ENCODE measurements at places on chromosomes 4 and X.

- DNase-seq: no peak
Observed at GRCh38 chrX:120794525-120794975, 81.1 kb downstream of the CT47B1 start.

DNA sequence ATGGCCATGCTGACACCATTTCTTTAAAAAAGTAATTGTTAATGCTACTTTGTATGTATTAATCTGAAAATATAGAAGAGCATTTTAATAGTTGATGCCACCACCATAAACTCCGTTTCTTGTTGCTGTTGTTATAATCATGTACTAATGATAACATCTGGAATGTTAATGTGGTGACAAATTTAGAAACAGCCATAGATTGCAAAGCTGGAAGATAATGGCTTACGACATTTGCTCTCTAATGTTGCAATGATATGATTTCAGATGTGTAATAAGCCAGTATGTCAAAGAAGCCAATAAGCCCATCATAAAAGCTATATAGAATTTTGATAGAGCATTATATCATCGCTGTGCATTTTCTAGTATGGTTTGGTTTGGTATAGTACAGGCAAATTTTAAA lies 579.4 kb upstream of the ZFP42 start:
- no peak for DNase-seq

- DNase-seq: no peak
Observed at GRCh38 chr4:56026596-56026995, 77.9 kb downstream of the CEP135 start.

DNA sequence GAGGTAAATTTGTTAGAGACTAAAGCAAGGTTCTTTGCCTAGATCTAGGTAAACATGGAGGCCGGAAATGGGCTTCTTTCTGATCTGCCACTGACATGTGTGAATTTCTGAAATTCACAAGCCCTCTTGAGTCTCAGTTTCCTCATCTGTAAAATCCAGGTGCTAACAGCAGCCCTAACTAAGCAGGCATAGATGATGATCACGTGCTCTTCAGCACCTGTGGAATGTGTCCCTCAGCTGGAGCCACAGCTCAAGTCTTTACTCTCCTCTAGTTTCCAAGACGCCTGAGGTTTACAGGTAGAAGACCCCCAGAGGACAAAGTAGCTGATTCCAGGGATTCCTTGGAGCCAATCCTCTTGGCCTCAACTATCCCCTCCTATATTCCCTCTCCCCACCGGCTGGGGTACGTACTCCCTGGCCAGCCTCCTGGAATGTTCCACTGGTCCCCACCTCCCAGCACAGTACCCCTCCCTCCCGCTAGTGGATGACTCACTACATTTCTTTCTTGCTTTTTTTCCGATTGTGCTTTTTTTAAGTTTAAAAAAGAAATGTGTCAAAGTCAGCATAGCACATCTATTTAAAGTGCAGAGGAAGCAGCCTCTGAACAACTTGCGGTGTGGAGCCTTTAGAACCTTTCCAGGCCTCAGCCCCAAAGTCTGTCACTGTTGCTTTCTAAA lies 98.4 kb downstream of the PHKA2 start:
- DNase-seq: no peak

DNA sequence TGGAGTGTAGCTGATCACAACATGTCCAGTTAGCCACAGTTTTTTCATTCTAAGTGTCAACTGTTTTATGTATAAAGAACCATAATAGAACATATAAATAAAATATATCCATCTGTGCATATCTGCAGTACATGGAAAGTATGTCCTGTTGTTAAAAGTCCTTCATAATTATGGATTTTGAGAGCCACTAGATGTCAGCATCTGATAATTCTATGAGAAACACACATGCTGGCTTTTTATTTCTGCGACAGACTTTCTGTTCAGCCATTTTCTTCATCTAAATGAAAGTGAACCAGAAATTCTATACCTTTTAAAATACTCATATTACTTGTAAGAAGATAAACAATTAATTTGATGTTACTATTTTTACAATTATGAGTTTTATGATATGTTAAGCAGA lies 251.5 kb downstream of the GPM6A start:
- DNase-seq: no peak

GRCh38 chr4:60885011-60885410 lies 315.1 kb upstream of the ADGRL3 start:
- DNase-seq: no peak

GRCh38 chr4:66571145-66571695 lies 900.9 kb upstream of the EPHA5 start:
- DNase-seq: no peak

DNA sequence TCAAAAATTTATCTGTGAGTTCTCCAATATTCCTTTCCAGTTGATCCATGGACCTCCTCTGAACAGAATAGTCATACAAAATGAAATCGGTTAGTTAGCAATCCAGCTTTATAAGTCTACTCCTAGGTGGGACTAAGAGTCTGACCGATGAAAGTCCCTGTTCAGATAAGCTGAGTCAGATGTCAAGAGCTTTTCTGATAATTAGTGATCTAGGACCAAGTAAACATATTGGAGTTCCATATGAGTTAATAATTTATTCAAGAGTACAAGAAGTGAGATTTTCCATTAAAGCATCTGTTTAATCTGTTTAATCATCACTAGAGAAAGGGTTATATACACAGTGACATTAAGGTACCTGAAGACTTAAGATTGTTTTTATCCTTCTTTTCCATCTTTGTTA lies 74.7 kb downstream of the UGT8 start:
- DNase-seq: no peak

- DNase-seq: no peak
Observed at GRCh38 chr4:8439914-8440491, 520 bp downstream of the ACOX3 start.

All from cortex of kidney (tissue), 1 donor.